ENCODE measurements at places on chromosomes 5 and 9.

DNA sequence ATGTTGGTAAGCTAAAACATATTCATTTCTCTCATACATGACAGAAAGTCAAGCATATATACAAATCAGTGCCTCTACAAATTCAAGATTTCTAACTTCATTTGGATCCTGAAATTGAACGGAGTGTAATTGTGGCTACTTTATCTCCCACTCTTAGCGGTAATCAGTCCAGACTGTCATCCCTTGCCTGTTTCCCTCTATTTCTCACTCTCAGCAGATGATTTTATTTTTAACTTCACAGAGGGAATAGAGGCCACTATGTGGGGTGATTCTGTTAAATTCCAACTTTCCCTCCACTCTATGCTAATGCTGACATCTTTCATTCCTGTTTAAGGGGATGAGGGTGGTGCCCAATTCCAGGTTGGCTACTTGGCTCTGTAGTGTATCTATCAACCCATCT is 153.8 kb upstream of the KCNN2 start:
- no peak for DNase-seq

- DNase-seq: no peak
These were observed 19.8 kb downstream of the CCDC69 start for GRCh38 chr5:151204051-151204450.

DNA sequence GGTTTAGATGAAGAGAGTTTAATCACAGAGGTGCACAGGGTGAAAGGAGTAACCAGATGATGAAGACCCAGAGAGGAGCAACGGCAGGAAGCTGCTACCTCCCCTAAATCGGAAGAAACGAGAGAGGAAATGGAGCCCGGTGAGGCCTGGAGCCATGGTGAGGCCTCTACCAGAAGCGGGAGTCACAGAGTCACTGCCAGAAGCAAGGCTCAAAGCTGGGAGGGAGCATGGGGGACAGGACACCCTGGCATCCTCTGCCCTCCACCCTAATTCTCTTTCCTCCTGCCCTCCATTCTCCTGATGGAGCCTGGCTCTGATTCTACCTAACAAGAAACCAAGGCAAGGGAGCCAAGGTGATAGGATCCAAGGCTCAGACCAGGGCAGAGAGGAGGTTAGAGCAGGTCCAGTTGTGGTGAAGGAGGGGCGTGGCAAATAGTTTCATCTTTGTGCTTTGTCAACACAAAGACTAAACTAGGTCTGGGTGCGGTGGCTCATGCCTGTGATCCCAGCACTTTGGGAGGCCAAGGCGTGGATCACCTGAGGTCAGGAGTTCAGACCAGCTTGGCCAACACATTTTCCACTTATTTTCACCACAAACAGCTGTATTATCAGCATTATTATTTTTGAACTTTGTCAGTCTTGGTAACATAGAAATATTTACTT is 134.4 kb upstream of the RAI14 start:
- no peak for DNase-seq

DNA sequence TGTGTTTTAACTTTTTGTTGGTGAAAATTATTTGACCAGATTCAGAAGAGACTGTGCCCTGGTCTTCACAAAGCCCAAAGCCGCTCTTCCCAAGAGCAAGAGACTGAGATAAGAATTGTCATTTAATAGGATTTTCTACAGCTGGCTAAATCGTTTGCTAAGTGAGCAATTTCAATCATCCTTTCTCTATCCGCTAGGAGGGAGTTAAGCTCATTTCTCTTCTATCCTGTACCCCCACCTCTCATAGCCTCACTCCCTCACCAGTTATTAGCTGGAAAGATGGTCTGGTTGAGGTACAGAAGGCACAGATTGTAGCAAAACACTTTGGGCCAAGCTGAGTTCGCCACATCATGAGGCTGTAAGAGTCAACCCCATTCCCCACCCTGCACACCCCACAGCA is 43.0 kb upstream of the SIL1 start:
- no peak for DNase-seq

DNA sequence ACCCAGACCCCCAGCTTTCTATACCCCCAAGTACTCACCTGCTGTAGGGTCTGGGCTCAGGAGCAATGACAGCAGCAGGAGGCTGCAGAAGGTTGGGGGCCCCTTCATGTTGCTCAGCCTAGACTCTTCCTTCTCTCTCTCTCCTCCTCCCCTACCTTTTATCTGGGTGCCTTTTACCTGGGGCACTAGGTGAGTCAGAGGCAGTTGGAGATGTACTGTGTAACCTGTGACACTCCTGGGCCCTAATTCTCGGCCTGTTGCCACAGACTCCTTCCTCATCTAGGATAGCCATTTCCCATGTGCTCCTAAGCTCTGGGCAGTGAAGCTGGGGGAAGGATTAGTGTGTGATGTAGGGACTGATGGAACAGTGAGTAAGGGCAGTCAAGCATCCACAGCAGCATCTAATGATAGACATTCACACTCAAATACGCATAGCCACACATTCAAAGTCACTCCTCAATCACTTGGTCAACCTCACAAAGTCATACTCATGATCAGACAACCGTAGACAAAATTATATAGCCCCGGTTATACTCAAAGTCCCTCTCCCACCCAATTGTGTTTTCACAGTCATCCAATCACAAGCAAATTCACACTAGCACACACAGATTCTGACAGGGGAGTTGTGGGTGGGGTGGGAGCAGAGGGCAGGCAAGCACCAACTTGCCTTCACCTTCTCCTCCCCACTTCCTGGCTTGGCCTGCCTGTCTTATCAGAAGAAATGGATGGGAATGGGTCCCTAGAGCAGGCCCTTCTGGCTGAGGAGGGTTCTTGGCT is at the start of gene CCL27:
TSS of gene CCL27 (minus strand) at position 132 of the 777 bp plus-strand sequence. CDS start at position 108, 24 bp downstream.
- no peak for DNase-seq

- no peak for DNase-seq
These were observed 364.1 kb upstream of the RORB start for GRCh38 chr9:74132986-74133385.

DNA sequence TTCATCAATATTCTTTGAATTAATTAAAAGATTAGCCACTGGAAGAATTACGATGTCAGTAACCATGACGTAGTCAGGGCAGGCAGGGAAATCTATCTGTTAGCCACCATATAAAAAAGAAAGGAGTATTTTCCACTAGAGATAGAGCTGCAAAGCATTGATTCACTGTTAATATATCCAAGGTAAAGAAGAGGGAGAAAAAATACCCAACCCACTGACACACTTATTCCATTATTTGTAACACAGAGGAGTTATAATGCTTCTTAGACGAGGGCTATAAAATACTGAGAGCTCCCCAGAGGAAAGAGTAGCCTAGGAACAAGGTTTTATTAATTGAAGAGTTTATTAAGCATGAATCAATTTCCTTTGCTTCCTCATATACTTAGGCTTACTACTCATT is 382.2 kb upstream of the CDH6 start:
- no peak for DNase-seq

- no peak for DNase-seq
These were observed 46.0 kb downstream of the C9orf152 start for GRCh38 chr9:110161940-110162339.

DNA sequence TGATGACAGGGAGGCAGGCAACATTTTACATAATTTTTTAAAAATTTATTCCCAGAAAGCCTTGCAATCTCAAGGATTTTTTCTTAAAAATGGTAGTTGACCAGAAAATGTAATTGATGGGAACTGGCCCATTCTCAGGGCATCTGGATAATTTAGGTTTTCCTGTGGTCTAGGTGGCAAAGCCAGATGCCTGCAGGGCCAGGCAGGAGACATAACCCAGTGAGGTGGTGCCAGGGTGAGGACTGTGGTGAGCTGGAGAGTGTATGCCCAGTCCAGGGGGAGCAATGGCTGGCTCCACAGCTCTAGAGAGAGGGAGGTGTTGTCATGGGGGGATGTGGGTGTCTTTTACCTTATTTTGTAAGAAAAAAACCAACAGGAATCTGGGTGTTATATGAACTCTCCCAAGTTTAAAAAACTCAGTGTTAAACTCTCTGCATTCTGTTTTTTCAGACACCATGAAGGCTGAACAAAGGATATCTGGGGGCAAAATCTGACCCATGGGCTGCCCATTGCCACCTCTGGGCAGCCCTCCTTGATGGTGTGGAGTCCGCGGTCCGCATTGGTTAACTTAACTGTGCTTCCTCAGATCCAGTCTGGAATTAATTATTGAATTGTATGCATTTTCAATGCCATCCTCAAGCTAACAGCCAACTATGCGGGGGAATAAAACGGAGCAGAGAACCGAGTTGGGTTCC is 43.9 kb downstream of the BOD1 start:
- no peak for DNase-seq

DNA sequence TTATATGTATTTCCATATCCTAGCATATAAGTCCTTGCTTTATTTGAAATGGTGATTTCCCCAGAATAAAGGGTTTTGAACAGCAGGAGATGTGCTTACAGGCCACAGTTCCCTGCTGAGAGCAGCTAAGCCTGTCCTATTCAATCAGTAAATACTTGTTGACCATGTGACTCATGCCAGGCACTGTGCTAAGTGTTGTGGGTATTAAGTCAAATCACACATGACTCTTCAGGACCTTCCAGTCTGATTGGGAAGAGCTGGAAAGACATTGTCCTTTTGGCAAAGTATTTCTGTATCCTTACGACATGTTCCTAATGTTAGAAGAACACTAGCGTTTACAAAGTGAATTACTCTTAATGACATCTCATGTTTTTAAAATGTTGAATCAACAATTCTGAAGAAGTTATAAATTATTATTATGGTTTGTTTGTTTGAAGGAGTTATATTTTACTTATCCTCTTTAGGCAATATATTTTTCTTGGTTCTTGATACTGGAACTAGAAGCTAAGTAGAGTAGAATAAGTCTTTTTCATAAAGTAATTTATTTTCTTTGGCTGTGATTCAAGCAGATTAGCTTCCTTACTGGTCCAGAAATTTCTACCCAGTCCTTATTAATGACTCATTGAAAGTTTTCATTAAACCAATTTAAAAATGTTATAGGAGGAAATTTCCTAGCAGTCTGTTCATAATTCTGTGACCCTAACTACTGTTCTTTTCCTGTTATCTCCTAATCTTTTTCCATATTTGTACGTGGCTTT is 82.1 kb downstream of the GAPVD1 start:
- DNase-seq: no peak

GRCh38 chr5:170523142-170523551 is 19.3 kb downstream of the KCNIP1 start:
- DNase-seq: peak; percentile 54

DNA sequence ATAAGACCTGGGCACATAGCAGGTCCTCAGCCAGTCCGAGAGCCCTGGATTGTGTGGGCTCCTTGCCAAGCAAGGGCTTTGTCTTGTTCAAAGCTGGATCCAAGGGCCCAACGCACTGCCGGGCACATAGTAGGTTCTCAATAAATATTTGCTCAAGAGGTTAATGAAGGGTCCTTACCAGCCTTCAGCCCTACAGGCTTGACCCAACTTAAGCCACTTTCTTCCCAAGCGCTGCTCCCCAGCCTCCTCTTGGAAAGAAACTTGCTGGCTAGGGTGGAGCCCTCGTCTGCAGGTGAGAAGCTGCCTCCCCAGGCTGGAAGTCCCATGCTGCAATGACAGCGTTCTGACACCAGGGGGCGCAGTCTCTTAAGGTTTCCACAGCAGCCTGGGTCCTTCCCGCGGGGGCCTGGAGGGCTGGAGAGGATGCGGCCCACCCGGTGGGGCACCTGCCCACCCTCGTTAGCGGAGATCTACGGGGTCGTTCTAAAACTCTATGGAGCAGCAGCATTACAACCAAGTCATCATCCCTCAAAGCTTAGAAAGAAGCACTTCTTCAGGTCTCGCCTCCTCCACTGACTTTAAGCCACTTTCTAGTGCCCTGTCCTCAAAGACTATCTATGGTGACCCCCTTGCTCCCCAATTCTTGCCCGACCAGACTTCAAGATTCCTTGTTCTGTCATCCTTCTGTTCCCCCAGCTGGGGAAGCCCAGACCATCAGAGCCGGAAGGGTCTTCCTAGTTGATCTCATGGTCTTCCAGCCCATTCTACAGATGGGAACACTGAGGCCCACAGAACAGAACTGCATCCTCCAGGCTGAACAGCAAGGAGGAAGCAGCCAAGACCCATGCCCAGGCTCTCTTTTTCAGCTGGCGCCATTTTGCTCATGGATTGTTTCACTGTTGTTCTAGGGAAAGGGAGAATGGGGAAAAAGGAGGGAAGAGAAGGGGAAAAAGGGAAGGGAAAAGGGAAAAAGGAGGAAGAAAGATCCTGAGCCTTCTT is 115.4 kb downstream of the LHX2 start:
- peak; percentile 72 for DNase-seq

- no peak for DNase-seq
These were observed 193.9 kb downstream of the SEC61B start for GRCh38 chr9:99416007-99416406.

DNA sequence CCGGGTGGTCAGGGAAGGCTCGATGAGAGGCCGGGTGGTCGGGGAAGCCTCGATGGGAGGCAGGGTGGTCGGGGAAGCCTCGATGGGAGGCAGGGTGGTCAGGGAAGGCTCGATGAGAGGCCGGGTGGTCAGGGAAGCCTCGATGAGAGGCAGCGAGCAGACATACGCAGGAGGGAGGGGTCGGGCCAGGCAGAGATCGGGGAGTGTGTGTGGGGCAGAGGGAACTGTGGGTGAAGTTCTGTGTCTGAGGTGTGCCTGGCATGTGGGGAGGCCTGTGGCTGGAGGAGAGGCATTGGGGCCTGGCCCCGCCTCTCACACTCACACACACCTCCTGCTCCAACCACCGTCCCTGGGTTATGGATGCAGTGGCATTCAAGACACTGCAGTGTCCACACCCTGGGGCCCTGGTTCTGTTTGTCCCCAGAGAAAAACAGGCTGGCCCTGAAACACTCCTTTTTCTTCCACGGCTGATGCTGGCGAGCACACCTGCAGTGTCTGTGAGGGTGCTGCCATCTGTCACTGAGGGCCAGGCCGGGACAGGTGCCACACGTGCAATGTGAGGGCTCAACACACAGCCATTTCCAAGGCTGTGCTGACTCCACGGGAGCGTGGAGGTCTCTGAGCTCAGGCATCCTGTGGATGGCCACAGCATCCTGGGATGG is 6.5 kb upstream of the PLEKHG4B start:
- DNase-seq: no peak

DNA sequence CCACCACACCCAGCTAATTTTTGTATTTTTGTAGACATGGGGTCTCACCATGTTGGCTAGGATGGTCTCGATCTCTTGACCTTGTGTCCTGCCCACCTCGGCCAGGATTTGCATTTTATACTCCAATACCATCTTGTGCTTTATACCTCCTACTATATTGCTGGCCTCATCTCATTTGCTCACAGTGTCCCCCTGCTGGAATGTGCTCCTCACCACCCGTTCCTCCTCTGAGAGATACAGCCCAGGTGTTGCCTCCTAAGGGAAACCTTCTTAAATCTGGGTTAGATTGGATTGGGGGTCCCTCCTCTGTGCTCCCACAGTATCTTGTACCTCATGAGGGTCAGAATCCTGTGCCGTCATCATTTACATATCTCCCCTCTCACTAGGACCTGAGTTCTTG is 131.7 kb downstream of the PAPPA start:
- DNase-seq: no peak

GRCh38 chr9:70205366-70206020 is 53.3 kb upstream of the SMC5 start:
- DNase-seq: no peak

Measured in muscle of back (tissue), 13 donors.